ENCODE measurements at places on chromosomes 11 and 22. TPM values are rescaled to one million over a fixed set of nuclear protein-coding genes. Genes with fewer than 3 reads are reported as not detected.

- H3K4me3 ChIP-seq = peak overlapping the region; percentile 30
- peak overlapping the region; percentile 83 for H3K27ac ChIP-seq
Measured at GRCh38 chr11:70243912-70244652, 26.4 kb upstream of the PPFIA1 start.

GRCh38 chr11:40388097-40388818, 1071.2 kb downstream of the LRRC4C start:
- no peak for DNase-seq
- H3K36me3 ChIP-seq = no peaks in the 10 kb centered on the region
- H3K4me1 ChIP-seq = no peaks in the 10 kb centered on the region
- no peaks in the 10 kb centered on the region for H3K27me3 ChIP-seq
- no peak overlapping the region for H3K4me3 ChIP-seq

The RBMXL2 gene
- total RNA-seq = not detected

- H3K4me1 ChIP-seq = no peaks in the 10 kb centered on the region
- H3K27ac ChIP-seq = no peak overlapping the region
- H3K4me3 ChIP-seq = no peak overlapping the region
- DNase-seq = no peak
Measured at GRCh38 chr11:11769782-11770181, 72.0 kb upstream of the USP47 start.

DNA sequence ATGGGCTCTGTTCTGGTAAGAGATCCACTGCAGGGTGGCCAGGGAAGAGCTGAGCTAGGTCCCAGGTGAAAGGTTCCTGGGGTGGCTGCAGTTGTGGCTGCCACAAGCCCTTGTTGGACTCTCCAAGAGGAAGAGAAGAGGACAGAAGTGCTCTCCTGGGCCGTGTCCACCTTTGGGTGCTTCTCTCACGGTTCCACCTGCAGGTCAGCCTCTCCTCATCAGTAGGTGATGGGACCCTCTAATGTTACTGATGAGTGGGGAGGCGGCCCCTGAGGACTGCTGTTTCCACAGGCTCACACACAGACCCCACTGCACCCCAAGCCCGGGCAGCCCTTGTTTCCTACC, 804.9 kb downstream of the BRD1 start:
- no peak overlapping the region for H3K27ac ChIP-seq
- H3K4me3 ChIP-seq = no peak overlapping the region
- no peak for DNase-seq
- peaks cover 95% of the 10 kb centered on the region for H3K27me3 ChIP-seq
- H3K4me1 ChIP-seq = no peaks in the 10 kb centered on the region

The PANX3 gene
- total RNA-seq = not detected

- H3K27me3 ChIP-seq = no peaks in the 10 kb centered on the region
- no peak overlapping the region for H3K27ac ChIP-seq
- no peaks in the 10 kb centered on the region for H3K4me1 ChIP-seq
- H3K36me3 ChIP-seq = no peaks in the 10 kb centered on the region
Measured at GRCh38 chr11:14029971-14030920, 67.7 kb downstream of the SPON1 start.

GRCh38 chr22:35316751-35317150, 17.1 kb downstream of the TOM1 start:
- no peaks in the 10 kb centered on the region for H3K36me3 ChIP-seq
- peaks cover 42% of the 10 kb centered on the region for H3K4me1 ChIP-seq
- no peak for DNase-seq
- H3K4me3 ChIP-seq = no peak overlapping the region
- no peaks in the 10 kb centered on the region for H3K27me3 ChIP-seq

DNA sequence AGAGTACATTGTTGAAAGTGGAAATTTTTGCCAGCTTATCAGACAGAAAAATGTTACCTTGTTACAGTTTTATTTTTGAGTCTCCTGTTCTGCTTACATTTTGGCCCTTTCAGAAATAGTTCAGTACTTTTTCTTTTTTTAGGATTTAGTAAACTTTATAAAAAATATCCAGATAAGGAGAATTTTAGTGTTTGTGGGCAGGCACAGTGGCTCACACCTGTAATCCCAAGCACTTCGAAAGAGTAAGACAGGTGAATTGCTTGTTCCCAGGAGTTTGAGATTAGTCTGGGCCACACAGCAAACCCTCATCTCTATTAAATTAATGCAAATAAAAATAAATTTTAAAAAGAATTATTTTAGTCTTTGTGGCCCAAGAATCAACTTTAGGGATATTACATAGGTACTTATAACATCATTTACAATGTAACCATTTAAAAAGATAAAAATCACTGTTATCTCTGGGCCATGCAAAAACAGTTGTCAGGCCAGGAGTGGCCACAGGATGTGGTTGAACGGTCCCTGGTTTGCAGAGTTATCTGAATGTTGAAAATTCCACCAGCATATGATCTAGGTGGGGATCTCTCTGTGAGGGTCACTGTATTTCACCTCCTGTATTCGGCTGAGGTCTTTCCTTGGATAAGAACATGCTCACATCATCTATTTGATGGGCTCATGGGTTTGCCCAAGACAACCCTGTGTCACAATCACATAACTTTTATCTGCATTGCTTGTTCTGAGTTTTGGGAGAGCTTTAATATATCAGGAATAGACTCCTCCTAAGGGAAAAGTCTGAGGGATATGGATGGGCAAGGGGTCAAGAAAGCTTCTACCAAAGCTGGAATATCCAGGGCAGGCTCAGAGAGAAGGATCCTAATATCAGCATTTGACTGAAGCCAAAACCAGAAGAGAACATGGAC, 91.5 kb downstream of the GGTLC2 start:
- H3K4me3 ChIP-seq = no peak overlapping the region
- DNase-seq = no peak
- H3K27me3 ChIP-seq = peaks cover 21% of the 10 kb centered on the region
- no peaks in the 10 kb centered on the region for H3K36me3 ChIP-seq
- H3K27ac ChIP-seq = no peak overlapping the region

- peak overlapping the region; percentile 73 for H3K27ac ChIP-seq
- no peaks in the 10 kb centered on the region for H3K36me3 ChIP-seq
- peaks cover 67% of the 10 kb centered on the region for H3K4me1 ChIP-seq
- H3K27me3 ChIP-seq = no peaks in the 10 kb centered on the region
Measured at GRCh38 chr11:110199184-110199981, 97.0 kb downstream of the RDX start.

The PRCP gene
- 46.2 TPM for total RNA-seq

- no peak overlapping the region for H3K4me3 ChIP-seq
- H3K27ac ChIP-seq = no peak overlapping the region
- no peaks in the 10 kb centered on the region for H3K4me1 ChIP-seq
- no peaks in the 10 kb centered on the region for H3K27me3 ChIP-seq
Measured at GRCh38 chr11:46686886-46687795, 13.3 kb downstream of the ARHGAP1 start.

DNA sequence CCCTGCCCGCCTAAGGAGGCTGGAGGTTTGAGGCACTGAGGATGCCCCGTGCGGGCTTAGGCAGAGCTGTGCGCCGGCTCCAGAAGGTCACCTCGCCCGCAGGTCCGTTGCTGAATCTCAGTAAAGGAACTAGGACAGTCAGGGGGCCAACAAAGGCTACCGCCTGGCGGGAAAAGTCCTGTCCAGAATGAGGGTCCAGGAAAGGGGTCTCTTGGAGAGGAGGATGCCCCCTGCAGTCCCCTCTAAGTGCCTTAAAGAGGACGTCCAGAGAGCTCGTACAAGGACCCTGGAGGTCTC, 548 bp downstream of the PVALB start:
- no peak for DNase-seq
- no peaks in the 10 kb centered on the region for H3K36me3 ChIP-seq
- H3K4me3 ChIP-seq = no peak overlapping the region
- H3K27me3 ChIP-seq = peaks cover 81% of the 10 kb centered on the region
- 0 out of 2 replicates have a peak, but pooled peaks cover 5% of the 10 kb centered on the region for H3K4me1 ChIP-seq

The ADM2 gene
- total RNA-seq = 10.5 TPM

DNA sequence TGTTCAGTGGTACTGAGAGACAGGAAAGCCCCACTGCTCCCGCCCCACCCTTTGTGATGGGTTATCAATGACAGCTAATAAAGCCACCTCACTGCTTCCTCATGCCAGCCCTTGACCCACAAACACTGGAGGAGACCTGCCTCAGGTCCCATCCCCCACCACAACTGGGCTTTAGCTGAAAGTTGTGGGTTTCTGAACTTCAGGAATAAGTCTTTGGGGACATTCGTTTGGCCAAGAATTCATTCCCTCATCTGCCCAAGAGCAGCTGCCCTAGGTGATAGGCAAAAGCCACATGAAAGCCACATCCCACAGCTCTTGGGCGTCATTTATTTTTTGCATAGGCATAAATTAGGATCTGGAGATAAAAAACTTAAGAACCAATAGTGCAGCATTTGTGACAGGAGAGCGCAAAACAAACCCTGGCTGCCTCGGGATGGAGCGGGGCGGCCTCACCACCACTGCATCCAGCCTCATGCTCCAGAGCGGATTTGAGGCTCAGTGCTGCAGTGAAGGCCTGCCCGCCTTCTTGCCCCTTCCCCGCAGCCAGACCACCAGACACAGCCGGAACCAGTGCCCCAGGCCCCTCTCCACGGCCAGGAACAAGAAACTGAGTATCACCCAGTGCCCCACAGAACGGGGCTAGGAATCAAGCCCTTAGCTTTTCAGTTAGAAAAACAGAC, 21.2 kb downstream of the SUN2 start:
- peaks cover 40% of the 10 kb centered on the region for H3K36me3 ChIP-seq
- DNase-seq = no peak
- H3K27me3 ChIP-seq = no peaks in the 10 kb centered on the region
- H3K4me3 ChIP-seq = no peak overlapping the region

GRCh38 chr11:120675171-120675570, 163.6 kb downstream of the GRIK4 start:
- no peaks in the 10 kb centered on the region for H3K4me1 ChIP-seq
- H3K27ac ChIP-seq = no peak overlapping the region
- no peak overlapping the region for H3K4me3 ChIP-seq
- H3K27me3 ChIP-seq = peaks cover 94% of the 10 kb centered on the region

The OR5P2 gene
- total RNA-seq = 1.3 TPM
